K562 (cell line): ENCODE measurements at places on chromosomes 7 and 10. TPM values are rescaled to one million over a fixed set of nuclear protein-coding genes. Genes with fewer than 3 reads are reported as not detected.

CUBN gene
- total RNA-seq: 0.09 and 0.22 TPM in 2 replicates

NEUROD6 gene
- not detected in 2 replicates for total RNA-seq

CH25H gene
- total RNA-seq: not detected in 2 replicates

NCF1 gene
- total RNA-seq: 0.29 TPM in 1 of 2 replicates, not detected in the other

IFIT3 gene
- 0.69 TPM in 2 replicates for total RNA-seq

RBP4 gene
- 0.91 and 2.0 TPM in 2 replicates for total RNA-seq

AQP1 gene
- total RNA-seq: 6.7 and 6.9 TPM in 2 replicates

JCAD gene
- 0.20 TPM in 1 of 2 replicates, not detected in the other for total RNA-seq

CPVL gene
- total RNA-seq: 1.1 and 2.0 TPM in 2 replicates

CRTAC1 gene
- 0.09 TPM in 1 of 2 replicates, not detected in the other for total RNA-seq

DKK1 gene
- 0.13 and 0.25 TPM in 2 replicates for total RNA-seq
